ENCODE measurements at places on chromosomes 7 and 10.

DNA sequence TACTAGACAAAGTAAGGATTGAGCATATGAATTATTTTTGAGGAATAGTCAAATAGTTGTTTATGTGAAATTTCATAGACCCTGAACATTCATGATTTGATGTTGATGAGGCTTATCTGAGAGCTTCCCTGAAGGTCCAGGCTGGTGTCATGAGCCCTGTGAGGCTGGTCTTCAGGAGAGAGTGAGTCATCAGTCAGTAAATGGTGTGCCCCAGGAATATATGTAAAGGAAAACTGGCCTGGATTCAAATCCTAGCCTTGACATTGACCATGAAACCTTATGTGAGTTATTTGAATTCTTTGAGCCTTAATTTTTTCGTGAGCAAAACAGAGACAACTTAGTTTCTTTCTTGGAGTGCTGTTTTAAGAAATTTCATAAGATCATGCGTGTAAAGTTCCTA, 6.2 kb downstream of the TMEM236 start:
- no peak for DNase-seq

GRCh38 chr10:60358282-60358681, 31.4 kb downstream of the ANK3 start:
- no peak for DNase-seq

DNA sequence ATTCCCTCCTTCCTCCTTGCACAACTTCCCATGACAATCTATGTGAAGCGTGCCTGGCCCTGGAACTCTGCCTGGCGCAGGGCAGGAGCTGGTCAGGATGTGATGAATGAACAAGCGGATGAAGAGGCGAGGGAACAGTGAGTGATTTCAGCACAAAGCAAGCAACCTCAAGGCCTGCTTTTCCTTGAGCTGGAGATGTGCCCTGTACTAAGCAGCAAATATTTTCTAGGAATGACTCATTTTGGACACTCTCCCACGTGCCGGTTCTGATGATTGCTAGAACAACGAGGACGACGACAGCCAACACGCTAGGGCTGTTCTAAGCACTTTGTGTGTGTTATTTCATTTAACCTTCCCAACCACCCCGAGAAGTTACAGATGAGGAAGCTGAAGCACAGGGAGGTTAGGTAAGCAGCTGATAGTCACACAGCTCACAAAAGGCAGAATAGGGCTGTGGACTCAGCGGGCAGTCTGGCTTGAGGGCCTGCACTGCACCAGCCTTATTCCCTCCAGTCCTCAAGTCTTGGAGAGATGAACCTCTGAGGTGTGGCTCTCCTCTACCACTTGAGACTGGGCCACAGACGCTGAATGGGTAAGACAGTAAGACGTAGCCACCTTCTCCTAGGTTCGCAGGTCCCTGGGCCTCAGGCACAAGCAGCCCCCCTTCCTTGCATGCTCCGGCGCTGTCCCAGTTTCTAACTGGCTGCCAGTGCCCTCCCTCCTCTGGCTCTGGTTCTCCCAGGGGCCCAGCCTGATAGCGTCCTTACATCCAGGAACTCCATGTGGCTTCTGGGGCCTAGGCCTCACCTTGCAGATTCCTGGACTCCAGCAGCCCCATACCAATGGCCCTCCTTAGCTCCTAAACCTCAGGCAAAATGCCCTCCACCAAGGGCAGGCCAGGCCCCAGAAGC, 59.0 kb downstream of the YKT6 start:
- DNase-seq, result no peak

- DNase-seq, result no peak
Measured at GRCh38 chr7:157937406-157937805, 600.6 kb downstream of the DNAJB6 start.

DNA sequence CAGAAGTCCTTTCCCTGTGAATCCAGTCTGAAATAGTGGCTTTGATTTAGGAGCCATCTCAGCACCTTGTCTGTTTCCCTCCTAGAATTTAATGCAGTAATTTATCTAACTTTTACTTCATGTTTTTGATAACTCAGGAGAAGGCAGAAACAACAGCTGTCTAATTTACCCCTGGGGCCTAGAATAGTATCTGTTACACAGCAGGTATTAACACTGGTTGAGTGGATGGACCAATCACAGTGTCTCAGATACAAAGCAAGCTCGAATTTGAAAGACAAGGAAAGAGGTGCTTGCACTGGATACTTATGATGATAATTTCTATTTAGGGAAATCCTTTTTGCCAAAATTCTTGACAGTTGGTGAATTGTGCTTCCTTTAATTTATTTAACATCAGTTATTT, 23.4 kb downstream of the CHRM2 start:
- DNase-seq, result no peak

GRCh38 chr10:79249186-79250121, 97.8 kb upstream of the PPIF start:
- DNase-seq, result no peak

DNA sequence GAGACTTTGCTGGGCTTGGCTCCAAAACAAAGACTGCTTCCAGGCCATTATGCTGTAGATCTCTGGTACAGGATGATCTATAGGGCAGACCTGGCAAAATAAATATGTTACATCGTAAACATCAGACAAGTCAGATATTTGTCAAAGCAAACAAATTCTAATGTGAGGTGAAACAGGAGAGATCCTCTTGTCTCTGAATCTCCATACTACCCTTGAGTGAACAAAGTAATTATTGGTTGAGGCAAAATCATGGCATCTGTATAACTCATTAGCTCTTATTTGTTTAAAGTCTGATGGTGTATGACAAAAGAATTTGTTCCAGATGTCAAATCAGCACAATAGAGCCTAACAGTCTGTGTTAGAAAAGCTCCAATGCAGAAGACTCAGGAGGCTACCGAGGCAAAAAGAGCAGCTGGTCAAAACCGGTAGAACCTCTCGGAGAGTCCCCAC, 1291.5 kb downstream of the TYW1 start:
- DNase-seq, result no peak

DNA sequence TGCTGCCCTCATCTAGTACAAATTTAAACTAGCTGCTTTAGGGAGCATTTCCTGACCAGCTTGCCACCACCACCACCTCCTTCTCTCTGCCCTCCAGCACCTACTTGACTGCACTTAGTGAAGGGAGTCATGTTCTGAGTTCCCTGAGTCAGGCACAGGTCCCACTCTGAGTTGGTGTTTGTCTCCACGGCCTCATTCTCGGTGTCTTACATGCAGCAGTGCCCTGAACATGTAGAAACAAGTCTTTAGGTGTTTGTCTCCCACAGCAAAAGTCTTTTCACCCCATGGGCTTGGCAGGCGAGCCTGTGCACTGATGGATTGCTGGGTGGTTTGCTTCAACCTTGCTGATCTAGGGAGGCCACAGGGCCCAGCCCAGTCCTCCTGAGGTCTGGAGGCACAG, 16.9 kb downstream of the TSPAN14 start:
- no peak for DNase-seq

DNA sequence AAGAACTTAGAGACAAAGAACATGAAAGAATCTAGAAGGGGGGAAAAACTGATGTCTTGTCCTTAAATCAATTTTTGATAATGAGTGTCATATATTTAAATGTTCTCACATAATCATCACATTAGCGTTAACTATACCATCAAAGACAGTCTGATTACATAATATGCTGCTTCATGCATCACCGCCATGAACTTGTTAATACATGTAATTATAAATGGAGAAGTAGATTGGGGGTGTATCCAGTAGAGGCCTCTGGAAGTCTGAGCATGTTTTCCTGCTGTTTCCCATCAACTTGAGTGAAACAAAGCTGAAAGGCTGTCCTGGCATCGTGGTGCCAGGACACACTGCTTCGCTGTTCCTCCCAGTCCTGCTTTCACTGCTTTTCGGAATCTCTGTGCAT, 48.2 kb downstream of the PRLHR start:
- no peak for DNase-seq

DNA sequence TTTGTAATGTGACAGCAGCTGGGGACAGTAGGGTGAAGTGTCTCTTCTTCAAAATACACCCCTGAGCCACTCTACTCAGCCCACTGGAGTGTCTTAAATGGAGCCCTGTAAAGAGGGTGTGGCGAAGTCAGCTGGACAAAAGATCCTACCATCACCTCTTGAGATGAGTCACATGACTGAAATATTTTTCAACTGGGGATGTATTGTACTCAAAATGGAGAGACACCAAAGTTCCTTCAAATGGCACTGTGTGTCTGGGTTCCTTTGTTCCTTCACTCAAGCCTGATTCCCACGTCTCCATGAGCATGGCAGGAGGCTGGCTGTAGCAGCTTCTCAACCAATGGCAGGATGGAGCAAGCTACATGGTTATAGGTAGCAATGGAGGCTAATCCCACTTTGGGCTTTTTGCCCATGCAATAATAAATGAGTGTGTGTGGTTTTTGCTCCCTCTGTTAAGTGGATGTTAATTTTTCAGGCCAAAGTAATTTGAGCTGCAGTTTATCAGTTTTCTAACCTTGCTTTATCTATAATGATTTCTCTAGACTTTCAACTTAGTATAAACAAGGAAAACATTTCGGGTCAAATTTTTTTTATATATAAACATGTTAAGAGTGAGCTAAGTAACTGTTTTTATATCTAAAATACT, 68.2 kb downstream of the CLEC2L start:
- no peak for DNase-seq

- no peak for DNase-seq
Measured at GRCh38 chr7:134690614-134691504, 44.2 kb downstream of the BPGM start.

- no peak for DNase-seq
Measured at GRCh38 chr10:118732245-118733165, 22.3 kb downstream of the CACUL1 start.

DNA sequence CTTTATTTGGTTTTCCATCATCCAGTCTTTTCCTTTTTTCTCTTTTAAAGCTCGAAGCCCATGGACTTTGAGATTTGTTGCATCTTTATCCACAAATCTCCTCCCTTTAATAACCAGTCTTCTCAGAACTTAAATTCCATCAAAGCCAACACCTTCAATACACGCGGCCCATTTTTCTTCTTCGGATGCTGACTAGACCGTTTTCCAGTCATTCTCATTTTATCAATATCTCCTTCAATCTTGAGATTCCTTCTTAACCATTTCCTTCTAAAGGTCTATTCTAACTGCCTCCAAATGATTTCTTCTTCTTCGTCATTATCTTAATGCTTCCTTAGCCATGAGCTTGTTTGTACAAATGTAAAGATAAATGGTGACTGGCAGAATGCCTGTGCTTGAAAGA, 173.5 kb downstream of the BAMBI start:
- DNase-seq, result no peak

DNA sequence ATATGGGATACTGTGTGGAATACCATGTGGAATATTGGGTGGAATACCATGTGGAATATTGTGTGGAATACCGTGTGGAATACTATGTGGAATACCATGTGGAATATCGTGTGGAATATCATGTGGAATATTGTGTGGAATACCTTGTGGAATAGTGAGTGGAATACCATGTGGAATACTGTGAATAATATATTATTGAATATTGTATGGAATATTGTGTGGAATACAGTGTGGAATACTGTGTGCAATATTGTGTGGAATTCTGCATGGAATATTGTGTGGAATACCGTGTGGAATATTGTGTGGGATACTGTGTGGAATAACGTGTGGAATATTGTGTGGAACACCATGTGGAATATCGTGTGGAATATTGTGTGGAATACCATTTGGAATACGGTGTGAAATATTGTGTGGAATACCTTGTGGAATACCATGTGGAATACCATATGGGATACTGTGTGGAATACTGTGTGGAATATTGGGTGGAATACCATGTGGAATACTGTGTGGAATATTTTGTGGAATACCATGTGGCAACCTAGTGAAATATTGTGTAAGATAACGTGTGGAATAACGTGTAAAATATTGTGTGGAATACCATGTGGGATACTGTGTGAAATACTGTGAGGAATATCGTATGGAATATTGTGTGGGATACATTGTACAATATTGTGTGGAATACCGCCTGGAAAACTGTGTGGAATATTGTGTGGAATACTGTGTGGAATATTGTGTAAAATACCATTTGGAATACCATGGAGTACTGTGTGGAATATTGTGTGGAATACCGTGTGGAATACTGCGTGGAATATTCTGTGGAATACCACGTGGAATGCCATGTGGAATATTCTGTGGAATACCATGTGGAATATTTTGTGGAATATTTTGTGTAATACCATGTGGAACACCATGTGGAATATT, 133.9 kb upstream of the CHST15 start:
- DNase-seq, result no peak

DNA sequence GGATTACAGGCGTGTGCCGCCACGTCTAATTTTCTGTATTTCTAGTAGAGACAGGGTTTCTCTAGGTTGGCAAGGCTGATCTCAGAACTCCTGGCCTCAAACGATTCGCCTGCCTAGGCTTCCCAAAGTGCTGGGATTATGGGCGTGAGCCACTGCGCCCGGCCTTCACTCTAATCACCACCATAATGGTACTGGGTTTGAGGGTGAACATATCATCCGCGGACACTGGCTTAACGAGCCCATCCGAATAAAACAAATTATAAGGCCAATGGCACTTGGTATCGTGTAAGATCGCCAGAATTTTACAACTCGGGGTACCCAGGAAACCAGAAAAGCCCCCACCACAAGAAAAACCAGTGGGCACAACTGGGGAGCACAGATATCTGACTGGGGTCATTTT, 580 bp downstream of the FAM200A start:
- DNase-seq, result peak; percentile 37

DNA sequence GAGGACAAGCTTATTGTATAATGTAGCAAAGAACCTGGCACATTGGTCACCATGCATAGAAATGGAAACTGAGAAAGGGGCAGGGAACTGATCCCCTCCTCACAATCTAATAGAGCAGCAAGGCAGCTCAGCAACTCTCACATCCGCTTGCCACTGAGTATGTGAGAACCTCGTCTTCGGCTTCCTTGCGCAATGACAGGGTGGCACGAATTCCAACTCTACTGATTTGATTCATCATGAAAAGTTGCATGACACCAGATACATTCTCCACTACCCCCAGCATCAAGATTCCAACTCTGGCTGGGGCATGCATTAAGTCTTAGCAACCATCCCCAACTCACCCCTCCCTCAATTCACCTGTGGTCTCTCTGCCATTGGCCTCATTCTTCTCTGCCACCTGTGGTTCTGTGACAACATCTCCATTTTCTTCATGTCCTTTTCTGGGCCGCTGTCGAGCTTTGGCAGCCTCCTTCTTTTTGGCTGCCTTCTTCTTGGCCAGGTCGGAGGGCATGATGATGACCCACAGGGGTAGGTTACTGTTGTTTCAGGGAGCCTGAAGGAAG, 976 bp downstream of the ABCF2 start:
- DNase-seq, result no peak

- DNase-seq, result no peak
Measured at GRCh38 chr7:132782777-132783640, 206.7 kb upstream of the PLXNA4 start.

- no peak for DNase-seq
Measured at GRCh38 chr10:26780793-26781601, 79.8 kb downstream of the ABI1 start.

Measured in activated naive CD8-positive, alpha-beta T cell treated with anti-CD3 and anti-CD28 coated beads, Interleukin-2, amount 10 ng/mL, durations not matched to agents 7 days and 5 days (primary cell).